Activated T-helper 1 cell treated with anti-CD3 and anti-CD28 coated beads, Interleukin-12 subunit alpha, Interleukin-12 subunit beta, Interleukin-2, Interleukin-4 antibody, amounts not matched to agents 30 ng/mL and 10 ng/mL and 1 ng/mL, durations not matched to agents 14 hours and 24 hours and 36 hours (primary cell): ENCODE measurements at places on chromosomes 1 and 21.
A peak's percentile ranks its signal among the peaks of the same experiment; 100 is the strongest.

GRCh38 chr1:198845851-198846250 is 207.0 kb downstream of the PTPRC start:
- no peak overlapping the region for H3K4me3 ChIP-seq
- DNase-seq, result no peak
- peaks cover 7% of the 10 kb centered on the region for H3K4me1 ChIP-seq
- H3K36me3 ChIP-seq, result peaks cover 51% of the 10 kb centered on the region

GRCh38 chr1:218374401-218375353 is 29.5 kb downstream of the TGFB2 start:
- no peaks in the 10 kb centered on the region for H3K36me3 ChIP-seq
- H3K4me3 ChIP-seq, result no peak overlapping the region
- peaks cover 32% of the 10 kb centered on the region for H3K27me3 ChIP-seq
- peaks cover 12% of the 10 kb centered on the region for H3K4me1 ChIP-seq
- no peak for DNase-seq

DNA sequence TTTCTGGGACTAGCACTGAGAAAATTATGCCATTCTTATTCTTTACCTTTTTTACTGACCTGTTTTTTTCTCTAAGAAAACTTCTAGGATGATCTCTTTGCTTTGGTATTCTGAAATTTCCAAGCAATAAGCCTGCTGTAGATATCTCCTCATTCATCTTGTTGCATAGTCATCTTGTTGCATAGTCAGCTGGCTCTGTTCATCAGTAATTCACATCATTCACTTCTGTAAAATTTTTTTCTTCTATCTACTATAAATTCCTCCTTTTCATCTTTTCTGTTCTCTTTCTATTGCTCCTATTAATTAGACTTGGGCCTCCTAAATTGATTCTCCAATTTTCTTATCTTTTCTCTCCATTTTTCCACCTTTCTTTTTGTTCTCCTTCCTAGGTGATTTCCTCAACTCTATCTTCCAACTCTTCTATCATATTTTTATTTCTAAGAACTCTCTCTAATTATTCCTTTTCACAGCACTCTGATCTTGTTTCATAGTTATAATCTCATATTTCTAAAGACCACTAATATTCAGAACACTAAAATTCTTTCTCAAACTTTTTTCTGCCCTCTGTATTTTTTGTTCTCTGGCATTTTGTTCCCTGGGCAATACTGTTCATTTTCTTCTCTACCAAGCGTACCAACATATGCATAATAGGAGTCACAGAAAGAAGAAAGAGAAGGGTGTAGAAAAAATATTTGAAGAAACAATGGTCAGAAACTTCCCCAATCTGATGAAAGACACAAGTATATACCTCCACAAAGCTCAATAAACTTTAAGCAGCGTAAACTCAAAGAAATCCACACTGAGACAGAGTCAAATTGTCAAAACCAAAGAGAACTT is 17.7 kb downstream of the TUT4 start:
- H3K36me3 ChIP-seq, result peaks cover 19% of the 10 kb centered on the region
- H3K27ac ChIP-seq, result no peak overlapping the region
- peaks cover 25% of the 10 kb centered on the region for H3K4me1 ChIP-seq
- no peak overlapping the region for H3K4me3 ChIP-seq

- H3K27ac ChIP-seq, result no peak overlapping the region
- DNase-seq, result no peak
- H3K27me3 ChIP-seq, result no peaks in the 10 kb centered on the region
- no peak overlapping the region for H3K4me3 ChIP-seq
- peaks cover 10% of the 10 kb centered on the region for H3K36me3 ChIP-seq
These were observed 84.3 kb upstream of the HP1BP3 start for GRCh38 chr1:20871419-20871818.

DNA sequence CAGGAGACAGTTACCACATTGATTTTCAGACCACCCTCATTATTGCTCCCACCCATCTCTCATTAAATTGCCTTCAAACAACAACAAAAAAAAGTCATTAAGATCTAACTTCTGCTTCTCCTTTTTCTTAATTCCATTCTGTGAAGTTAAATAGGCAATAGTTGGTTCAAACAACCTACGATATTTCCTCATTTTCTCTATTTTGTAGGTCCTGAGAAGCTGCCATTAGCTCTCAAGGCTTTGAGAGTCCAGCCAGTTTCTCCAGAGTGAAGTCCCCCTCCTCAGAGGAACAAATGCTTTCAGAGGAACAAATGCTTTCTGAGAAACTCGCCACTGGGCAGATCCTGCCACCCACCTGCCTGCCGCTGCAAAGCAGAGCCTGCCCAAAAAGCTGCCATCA is 125.6 kb downstream of the ETS2 start:
- no peak overlapping the region for H3K4me3 ChIP-seq
- no peak overlapping the region for H3K27ac ChIP-seq
- no peaks in the 10 kb centered on the region for H3K36me3 ChIP-seq
- H3K4me1 ChIP-seq, result peaks cover 9% of the 10 kb centered on the region
- DNase-seq, result no peak

- H3K27ac ChIP-seq, result no peak overlapping the region
- H3K36me3 ChIP-seq, result no peaks in the 10 kb centered on the region
- DNase-seq, result no peak
- H3K4me1 ChIP-seq, result no peaks in the 10 kb centered on the region
These were observed 9.7 kb upstream of the FMOD start for GRCh38 chr1:203360547-203361185.

GRCh38 chr21:46322351-46323226 is 1.1 kb downstream of the C21orf58 start:
- peaks cover 19% of the 10 kb centered on the region for H3K36me3 ChIP-seq
- peak overlapping the region; percentile 93 for H3K4me3 ChIP-seq
- peaks cover 43% of the 10 kb centered on the region for H3K4me1 ChIP-seq
- no peak for DNase-seq

DNA sequence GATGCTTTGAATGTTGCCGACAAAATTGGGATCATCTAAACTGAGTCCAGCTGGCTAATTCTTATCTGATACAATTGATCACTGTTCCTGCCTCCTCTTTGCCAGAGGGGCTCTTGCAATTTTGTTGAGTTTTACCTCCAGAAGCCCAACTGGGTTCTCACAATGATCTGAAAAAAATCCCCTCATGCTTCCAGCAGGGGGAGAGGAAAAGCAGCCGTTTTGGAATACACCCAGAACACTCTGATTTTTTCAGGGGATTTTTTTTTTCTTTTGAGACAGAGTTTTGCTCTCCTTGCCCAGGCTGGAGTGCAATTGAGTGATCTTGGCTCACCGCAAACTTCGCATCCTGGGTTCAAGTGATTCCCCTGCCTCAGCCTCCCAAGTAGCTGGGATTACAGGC is 13.9 kb upstream of the RERE start:
- no peak overlapping the region for H3K27ac ChIP-seq
- H3K4me3 ChIP-seq, result no peak overlapping the region
- H3K36me3 ChIP-seq, result no peaks in the 10 kb centered on the region
- no peak for DNase-seq

GRCh38 chr1:190479516-190479915 is 1.9 kb upstream of the BRINP3 start:
- H3K4me1 ChIP-seq, result no peaks in the 10 kb centered on the region
- no peak overlapping the region for H3K27ac ChIP-seq
- no peaks in the 10 kb centered on the region for H3K36me3 ChIP-seq
- no peak for DNase-seq

DNA sequence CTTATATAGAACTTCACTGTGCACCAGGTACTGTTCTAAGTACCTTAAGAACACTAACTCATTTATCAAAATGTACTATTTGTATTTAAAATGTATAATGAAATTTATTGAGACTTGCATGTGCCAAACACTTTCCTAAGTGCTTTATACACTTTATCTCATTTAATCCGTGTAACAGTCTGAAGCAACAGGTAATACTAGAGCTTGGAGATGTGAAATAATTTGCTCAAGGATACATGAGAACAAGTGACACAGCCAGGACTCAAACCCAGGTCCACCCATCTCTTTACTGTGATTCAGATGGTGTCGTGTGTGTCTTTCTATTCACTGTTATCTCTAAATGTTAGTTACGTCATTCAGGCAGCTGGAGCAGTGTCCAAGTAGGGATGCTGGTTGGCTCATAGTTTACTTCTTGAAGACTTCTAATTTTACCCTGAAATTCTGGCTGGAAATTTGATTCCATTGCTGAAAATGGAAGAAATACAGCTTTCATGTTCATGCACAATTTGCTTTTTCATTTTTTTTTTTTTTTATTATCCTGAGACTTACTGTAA is 169.7 kb upstream of the UBE2U start:
- no peak for DNase-seq
- H3K4me3 ChIP-seq, result no peak overlapping the region
- H3K27me3 ChIP-seq, result peaks cover 8% of the 10 kb centered on the region
- no peaks in the 10 kb centered on the region for H3K4me1 ChIP-seq
- no peak overlapping the region for H3K27ac ChIP-seq
- no peaks in the 10 kb centered on the region for H3K36me3 ChIP-seq

- H3K27ac ChIP-seq, result no peak overlapping the region
- H3K36me3 ChIP-seq, result no peaks in the 10 kb centered on the region
- no peak overlapping the region for H3K4me3 ChIP-seq
- peaks cover 23% of the 10 kb centered on the region for H3K4me1 ChIP-seq
These were observed 30.7 kb downstream of the PTPN14 start for GRCh38 chr1:214520544-214521165.

GRCh38 chr1:64403331-64403730 is 66.6 kb upstream of the CACHD1 start:
- H3K27ac ChIP-seq, result no peak overlapping the region
- H3K27me3 ChIP-seq, result peaks cover 4% of the 10 kb centered on the region
- no peak for DNase-seq
- no peaks in the 10 kb centered on the region for H3K4me1 ChIP-seq
- no peak overlapping the region for H3K4me3 ChIP-seq
- no peaks in the 10 kb centered on the region for H3K36me3 ChIP-seq

DNA sequence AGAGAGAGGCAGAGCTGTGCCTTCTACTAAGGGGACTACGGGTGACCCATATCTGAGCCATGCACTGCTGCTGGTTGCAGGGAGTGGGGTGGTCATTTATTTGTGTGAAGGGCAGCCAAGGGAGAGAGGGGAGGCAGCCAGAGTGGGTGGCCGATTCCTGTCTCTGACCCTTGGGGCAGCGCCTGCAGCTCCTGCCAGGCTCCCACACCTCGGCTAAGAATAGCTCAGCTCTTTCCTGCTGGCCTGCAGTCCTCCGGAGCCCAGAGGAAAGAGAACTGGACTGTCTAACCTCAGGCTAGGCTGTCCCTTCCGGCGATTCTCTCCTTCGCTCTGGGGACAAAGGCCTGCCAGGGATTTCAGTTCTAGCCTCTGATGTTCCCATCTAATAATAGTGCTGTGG is 11.6 kb upstream of the CD34 start:
- no peaks in the 10 kb centered on the region for H3K36me3 ChIP-seq
- H3K27ac ChIP-seq, result no peak overlapping the region
- no peak overlapping the region for H3K4me3 ChIP-seq

GRCh38 chr1:202146993-202147392 is 2.5 kb upstream of the ARL8A start:
- H3K36me3 ChIP-seq, result peaks cover 30% of the 10 kb centered on the region
- H3K4me1 ChIP-seq, result peaks cover 25% of the 10 kb centered on the region
- H3K27ac ChIP-seq, result no peak overlapping the region
- no peaks in the 10 kb centered on the region for H3K27me3 ChIP-seq
- no peak for DNase-seq
- no peak overlapping the region for H3K4me3 ChIP-seq

DNA sequence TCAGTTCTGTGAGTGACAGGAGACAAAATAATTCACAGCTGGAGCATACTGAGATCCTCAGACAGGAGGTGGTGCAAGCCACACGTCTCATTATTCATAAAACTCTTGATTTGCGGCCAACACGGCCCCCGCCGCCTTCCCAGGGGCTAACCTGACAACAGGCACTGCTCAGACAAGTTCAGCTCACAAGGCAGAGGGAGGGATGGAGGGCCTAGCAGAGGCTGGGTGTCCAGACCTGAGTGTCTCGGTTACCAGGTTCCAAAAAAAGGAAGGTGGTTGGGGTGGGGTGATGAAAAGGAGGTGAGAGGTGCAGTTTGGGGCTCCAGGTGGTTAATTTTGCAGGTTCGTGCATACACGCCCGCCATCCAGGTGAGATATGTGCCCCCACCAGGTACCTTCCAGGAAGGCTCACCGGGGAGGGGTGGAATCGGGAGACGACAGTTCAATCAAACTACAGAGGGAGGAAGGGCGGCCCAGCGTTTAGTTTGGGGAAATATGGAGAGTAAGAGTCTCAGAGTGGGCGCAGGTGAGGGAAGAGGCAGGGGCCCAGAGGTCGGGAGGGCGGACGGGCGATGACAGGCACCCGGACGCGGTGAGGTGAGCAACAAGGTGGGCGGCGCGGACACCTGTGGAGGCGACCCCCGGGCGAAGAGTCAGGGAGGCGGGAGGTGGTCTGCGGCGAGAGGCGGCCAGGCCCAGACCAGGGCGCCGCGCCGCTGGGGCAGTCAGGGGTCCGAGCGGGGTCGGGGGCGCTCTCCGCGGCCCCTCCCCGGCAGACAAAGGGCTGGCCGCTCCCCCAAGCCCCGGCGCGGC is 629 bp downstream of the CTNNBIP1 start:
- peaks cover 5% of the 10 kb centered on the region for H3K27me3 ChIP-seq
- peak; percentile 14 for DNase-seq
- peak overlapping the region; percentile 91 for H3K4me3 ChIP-seq
- H3K27ac ChIP-seq, result peak overlapping the region; percentile 85
- H3K4me1 ChIP-seq, result peaks cover 30% of the 10 kb centered on the region
- H3K36me3 ChIP-seq, result no peaks in the 10 kb centered on the region

- H3K27ac ChIP-seq, result no peak overlapping the region
- no peaks in the 10 kb centered on the region for H3K4me1 ChIP-seq
- H3K27me3 ChIP-seq, result no peaks in the 10 kb centered on the region
- no peaks in the 10 kb centered on the region for H3K36me3 ChIP-seq
- no peak overlapping the region for H3K4me3 ChIP-seq
These were observed 47.8 kb upstream of the SRSF10 start for GRCh38 chr1:24027838-24028468.
